ENCODE measurements at places on chromosomes 11 and 22. TPM values are rescaled to one million over a fixed set of nuclear protein-coding genes. Genes with fewer than 3 reads are reported as not detected.
A peak's percentile ranks its signal among the peaks of the same experiment; 100 is the strongest.

DNA sequence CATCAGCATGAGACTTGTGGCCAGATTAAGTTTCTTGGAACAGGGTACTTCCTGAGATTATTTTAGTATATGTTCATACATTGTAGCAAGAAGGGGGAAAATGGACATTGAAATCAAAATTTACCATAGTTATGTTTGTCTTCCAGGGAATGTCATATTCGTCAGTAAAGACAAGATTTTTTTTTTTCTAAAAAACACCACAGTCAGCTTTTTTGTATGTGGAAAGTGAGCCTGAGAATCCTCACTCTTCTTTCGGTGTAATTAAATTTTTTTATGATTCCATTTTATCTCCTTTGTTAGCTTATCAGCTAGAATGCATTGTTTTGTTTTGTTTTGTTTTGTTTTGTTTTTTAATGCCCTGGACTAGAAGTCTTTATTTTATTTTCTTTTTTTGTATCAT, 31.5 kb upstream of the LIPT2 start:
- H3K27ac ChIP-seq: no peak overlapping the region
- DNase-seq: no peak
- no peak overlapping the region for H3K4me3 ChIP-seq
- no peaks in the 10 kb centered on the region for H3K4me1 ChIP-seq
- H3K36me3 ChIP-seq: no peaks in the 10 kb centered on the region
- no peaks in the 10 kb centered on the region for H3K27me3 ChIP-seq

Gene GGTLC3
- not detected for total RNA-seq

Gene DUSP8
- total RNA-seq: 2.5 TPM

- no peaks in the 10 kb centered on the region for H3K27me3 ChIP-seq
- no peak overlapping the region for H3K27ac ChIP-seq
- no peak overlapping the region for H3K4me3 ChIP-seq
- no peak for DNase-seq
These were observed 69.1 kb downstream of the MICAL2 start for GRCh38 chr11:12179531-12179930.

DNA sequence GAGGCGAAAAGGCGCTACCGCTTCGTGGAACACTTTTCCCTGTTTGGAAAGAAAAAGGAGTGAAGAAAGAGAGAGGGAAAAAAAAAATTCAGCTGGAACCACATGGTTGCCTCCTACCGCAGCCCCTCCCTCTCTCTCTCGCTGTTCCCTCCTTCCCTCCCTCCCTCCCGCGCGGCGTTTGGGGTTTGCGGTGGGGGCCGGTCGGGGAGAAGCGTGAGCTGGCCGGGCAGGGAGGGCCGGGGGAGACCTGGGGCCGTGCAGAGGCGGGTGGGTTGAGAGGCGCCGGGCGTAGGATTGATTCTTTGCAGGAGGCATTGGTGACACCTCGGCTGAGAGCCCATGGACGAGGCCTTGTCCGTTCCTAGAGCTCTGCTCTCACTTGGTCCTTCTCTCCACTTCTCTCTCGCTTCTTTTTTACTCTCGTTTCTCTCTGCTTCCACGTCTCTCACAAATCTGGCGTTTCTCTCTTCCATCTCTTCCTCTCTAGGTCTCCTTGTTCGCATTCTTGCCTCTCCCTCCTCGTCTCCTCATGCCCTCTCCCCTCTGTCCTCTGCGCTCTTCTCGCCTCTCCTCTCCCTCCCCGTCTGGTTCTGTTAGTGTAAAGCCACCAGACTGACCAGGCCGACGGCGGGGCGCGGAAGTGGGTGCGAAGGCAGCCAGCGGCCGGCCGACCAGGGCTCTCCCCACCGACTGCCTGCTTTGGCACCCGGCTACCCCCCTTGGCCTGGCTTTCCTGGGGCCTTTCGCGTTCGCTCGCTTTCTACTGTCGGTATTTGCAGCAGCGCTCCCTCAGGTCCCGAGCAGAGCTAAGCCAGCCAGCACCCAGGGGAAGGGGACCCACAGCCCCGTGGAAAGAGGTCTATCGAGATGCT, at the start of gene CLMP:
CLMP (minus strand) TSS at position 61 of the 872 bp plus-strand sequence. CDS start 308 bp downstream, outside the sequence.
- peaks cover 55% of the 10 kb centered on the region for H3K4me1 ChIP-seq
- H3K4me3 ChIP-seq: peak within 1 kb of the TSS; percentile 91
- peak within 1 kb of the TSS; percentile 82 for H3K27ac ChIP-seq
- H3K27me3 ChIP-seq: peaks cover 26% of the 10 kb centered on the region
- peak; percentile 79 for DNase-seq

DNA sequence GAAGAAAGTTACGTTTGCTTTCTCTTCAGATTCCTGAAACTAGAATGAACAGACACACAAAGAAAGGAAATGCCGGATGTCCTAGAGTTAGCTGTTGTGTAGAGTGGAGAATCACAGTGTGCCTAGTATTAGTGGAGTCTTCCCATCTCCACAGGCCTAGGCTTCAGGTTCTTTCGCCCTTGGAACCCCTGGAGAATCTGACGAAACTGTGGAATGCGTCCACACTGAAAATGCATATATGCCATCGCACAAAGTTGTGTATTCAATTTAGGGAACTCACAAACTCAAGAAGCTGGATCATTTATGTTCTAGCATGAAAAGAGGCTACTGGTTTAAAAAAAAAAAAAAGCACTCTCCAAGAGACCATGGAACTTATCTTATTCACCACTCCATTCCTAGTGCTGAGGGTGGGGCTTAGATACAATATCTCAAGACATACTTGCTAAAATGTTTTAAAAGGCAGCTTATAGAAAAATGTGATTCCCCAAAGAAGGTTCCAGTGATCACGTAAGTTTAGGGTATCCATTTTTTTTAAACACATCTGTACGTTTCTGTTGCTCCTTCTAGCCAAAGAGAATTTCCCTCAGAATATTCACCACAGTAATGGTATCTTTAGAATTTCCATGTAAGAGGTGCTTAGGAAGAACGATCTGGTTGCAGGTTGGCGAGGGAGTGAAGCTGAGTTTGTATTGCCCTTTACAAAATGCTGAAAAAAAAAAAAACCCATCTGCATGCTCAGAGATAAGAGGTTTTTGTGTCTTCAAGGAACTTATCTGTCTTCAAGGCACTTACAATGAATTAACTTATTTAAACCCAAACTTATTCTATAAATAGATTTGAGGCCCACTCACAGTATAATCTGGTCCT, 20.0 kb downstream of the MAML2 start:
- no peak for DNase-seq
- H3K27me3 ChIP-seq: no peaks in the 10 kb centered on the region
- H3K27ac ChIP-seq: no peak overlapping the region
- H3K4me1 ChIP-seq: peaks cover 65% of the 10 kb centered on the region
- no peak overlapping the region for H3K4me3 ChIP-seq

DNA sequence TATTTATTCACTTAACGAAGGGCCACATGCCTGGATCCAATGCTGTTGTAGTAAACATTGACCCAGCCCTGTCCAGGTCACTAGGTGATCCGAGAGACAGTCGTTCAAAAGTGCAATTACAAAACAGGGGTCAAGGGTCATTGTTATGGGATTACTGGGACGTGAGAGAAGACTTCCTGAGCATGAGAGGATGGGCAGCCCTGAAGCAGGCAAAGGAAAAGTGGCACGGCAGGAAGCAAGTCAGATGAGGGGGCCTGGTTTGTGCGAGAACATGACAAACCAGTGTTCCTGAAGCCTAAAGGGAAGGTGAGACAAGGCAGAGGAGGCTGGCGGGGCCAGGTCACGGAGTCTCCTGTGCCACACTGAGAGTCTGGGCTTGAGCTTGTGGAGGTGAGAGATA, 15.8 kb upstream of the MMP20 start:
- H3K36me3 ChIP-seq: no peaks in the 10 kb centered on the region
- H3K4me1 ChIP-seq: peaks cover 5% of the 10 kb centered on the region
- H3K27ac ChIP-seq: 0 out of 2 replicates have a peak overlapping the region, but pooled peaks have one; percentile 13
- H3K27me3 ChIP-seq: no peaks in the 10 kb centered on the region

GRCh38 chr11:119373921-119374631, 7.4 kb downstream of the USP2 start:
- no peaks in the 10 kb centered on the region for H3K36me3 ChIP-seq
- H3K27me3 ChIP-seq: peaks cover 1% of the 10 kb centered on the region
- peaks cover 74% of the 10 kb centered on the region for H3K4me1 ChIP-seq
- DNase-seq: peak; percentile 92
- no peak overlapping the region for H3K4me3 ChIP-seq
- H3K27ac ChIP-seq: no peak overlapping the region

DNA sequence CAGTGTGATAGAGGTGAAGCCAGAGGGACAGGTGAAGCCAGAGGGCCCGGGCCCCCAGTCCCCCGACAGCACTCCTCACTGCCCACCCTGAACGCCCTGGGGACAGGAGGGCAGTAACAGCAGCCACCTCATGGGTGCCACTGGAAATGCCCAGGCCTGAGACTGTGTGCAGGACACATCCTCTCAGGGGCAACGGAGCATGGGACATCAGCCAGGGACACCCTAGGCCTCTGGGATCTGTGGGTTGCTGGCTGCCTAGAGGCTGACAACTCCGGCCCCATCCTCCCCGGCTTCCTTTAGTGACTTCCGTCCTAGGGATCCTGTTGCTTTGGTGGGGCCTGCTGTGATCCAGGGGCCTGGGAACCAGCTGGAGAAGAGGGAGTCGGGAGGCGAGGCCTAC, 17.4 kb upstream of the BAIAP2L2 start:
- no peaks in the 10 kb centered on the region for H3K36me3 ChIP-seq
- DNase-seq: no peak
- H3K27ac ChIP-seq: no peak overlapping the region
- H3K27me3 ChIP-seq: no peaks in the 10 kb centered on the region
- peaks cover 3% of the 10 kb centered on the region for H3K4me1 ChIP-seq

Gene MRGPRX3
- not detected for total RNA-seq

Gene CD44
- total RNA-seq: 10.3 TPM

Gene LMO1
- total RNA-seq: 0.39 TPM

GRCh38 chr22:48931452-48931851, 896.2 kb downstream of the BRD1 start:
- H3K4me1 ChIP-seq: peaks cover 10% of the 10 kb centered on the region
- no peak overlapping the region for H3K27ac ChIP-seq
- H3K4me3 ChIP-seq: no peak overlapping the region
- no peak for DNase-seq

DNA sequence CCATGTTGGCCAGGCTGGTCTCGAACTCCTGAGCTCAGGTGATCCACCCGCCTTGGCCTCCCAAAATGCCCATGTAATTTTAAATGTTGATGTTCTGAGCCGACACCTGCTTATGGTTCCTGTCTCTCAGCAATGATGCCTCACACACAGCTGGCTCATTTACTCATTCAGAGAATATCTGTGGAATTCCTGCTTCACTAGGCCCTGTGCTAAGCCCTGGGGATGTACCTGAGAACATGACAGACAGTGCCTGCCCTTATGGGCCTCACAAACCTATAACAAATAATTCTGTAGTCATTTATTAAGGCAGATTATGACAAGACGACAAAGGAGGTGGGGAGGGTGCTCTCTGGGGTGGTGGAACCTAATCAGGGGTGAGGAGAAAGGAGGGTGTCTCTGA, 93.7 kb downstream of the PRR5L start:
- no peaks in the 10 kb centered on the region for H3K36me3 ChIP-seq
- 0 out of 2 replicates have a peak, but pooled peaks cover 2% of the 10 kb centered on the region for H3K4me1 ChIP-seq
- no peak overlapping the region for H3K4me3 ChIP-seq
- no peaks in the 10 kb centered on the region for H3K27me3 ChIP-seq
- no peak for DNase-seq
- H3K27ac ChIP-seq: no peak overlapping the region

Gene C22orf31
- total RNA-seq: not detected

GRCh38 chr11:33577204-33577603, 123.4 kb downstream of the C11orf91 start:
- no peak for DNase-seq
- peaks cover 4% of the 10 kb centered on the region for H3K36me3 ChIP-seq
- no peaks in the 10 kb centered on the region for H3K4me1 ChIP-seq
- no peaks in the 10 kb centered on the region for H3K27me3 ChIP-seq

- H3K36me3 ChIP-seq: no peaks in the 10 kb centered on the region
- peak overlapping the region; percentile 80 for H3K27ac ChIP-seq
- H3K27me3 ChIP-seq: no peaks in the 10 kb centered on the region
- DNase-seq: no peak
- H3K4me1 ChIP-seq: peaks cover 37% of the 10 kb centered on the region
These were observed 2.9 kb downstream of the GRIA4 start for GRCh38 chr11:105612771-105613170.

Gene OR52E2
- total RNA-seq: not detected

GRCh38 chr22:25797498-25798290, 55.7 kb downstream of the MYO18B start:
- H3K4me1 ChIP-seq: no peaks in the 10 kb centered on the region
- no peak overlapping the region for H3K4me3 ChIP-seq
- no peaks in the 10 kb centered on the region for H3K36me3 ChIP-seq
- no peak overlapping the region for H3K27ac ChIP-seq
- H3K27me3 ChIP-seq: peaks cover 3% of the 10 kb centered on the region
- no peak for DNase-seq

Gene TTC9C
- total RNA-seq: 39.8 TPM

Gene C1QTNF5
- 2.2 TPM for total RNA-seq

Gene CACNA1I
- total RNA-seq: 2.1 TPM

Gene OR8G1
- not detected for total RNA-seq

DNA sequence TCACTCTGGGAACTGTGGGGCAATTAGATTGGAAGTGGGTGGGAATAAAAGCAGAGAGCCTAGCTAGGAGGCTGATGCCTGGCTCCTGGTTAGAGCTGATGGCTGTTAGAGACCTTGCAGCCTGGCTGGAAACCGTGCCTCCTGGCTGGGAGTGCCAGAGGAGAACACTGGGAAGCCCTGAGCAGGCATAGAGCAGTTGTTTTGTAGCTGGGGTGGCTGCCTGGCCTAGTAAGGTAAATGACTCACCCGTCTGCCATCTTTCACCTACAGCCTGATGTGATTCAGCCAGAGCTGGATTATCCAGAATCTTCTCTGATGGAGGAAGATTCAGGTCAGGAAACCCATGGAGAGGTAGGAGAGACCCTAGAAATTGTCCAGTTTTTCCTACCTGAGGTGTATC, 6.1 kb downstream of the UQCR10 start:
- no peaks in the 10 kb centered on the region for H3K27me3 ChIP-seq
- H3K4me3 ChIP-seq: no peak overlapping the region
- no peak overlapping the region for H3K27ac ChIP-seq
- H3K36me3 ChIP-seq: peaks cover 20% of the 10 kb centered on the region
- no peak for DNase-seq

- no peaks in the 10 kb centered on the region for H3K36me3 ChIP-seq
- H3K4me3 ChIP-seq: no peak overlapping the region
- H3K27me3 ChIP-seq: peaks cover 58% of the 10 kb centered on the region
- no peak overlapping the region for H3K27ac ChIP-seq
- H3K4me1 ChIP-seq: peaks cover 11% of the 10 kb centered on the region
These were observed 81.2 kb downstream of the ARL14EP start for GRCh38 chr11:30404136-30404535.

Gene BACE1
- 8.5 TPM for total RNA-seq

GRCh38 chr11:22431106-22431505, 92.9 kb downstream of the SLC17A6 start:
- peak overlapping the region; percentile 49 for H3K27ac ChIP-seq
- no peaks in the 10 kb centered on the region for H3K36me3 ChIP-seq
- H3K27me3 ChIP-seq: peaks cover 8% of the 10 kb centered on the region
- no peak overlapping the region for H3K4me3 ChIP-seq
- peaks cover 23% of the 10 kb centered on the region for H3K4me1 ChIP-seq
